ENCODE measurements at places on chromosomes 13 and 19.

GRCh38 chr13:56687131-56687530, 453.6 kb upstream of the PRR20A start:
- H3K4me1 ChIP-seq: no peaks in the 10 kb centered on the region
- no peaks in the 10 kb centered on the region for H3K36me3 ChIP-seq
- no peak overlapping the region for H3K4me3 ChIP-seq
- H3K27me3 ChIP-seq: no peaks in the 10 kb centered on the region
- no peak for DNase-seq

- H3K4me1 ChIP-seq: no peaks in the 10 kb centered on the region
- no peaks in the 10 kb centered on the region for H3K36me3 ChIP-seq
- no peak for DNase-seq
- no peaks in the 10 kb centered on the region for H3K27me3 ChIP-seq
- no peak overlapping the region for H3K27ac ChIP-seq
- H3K4me3 ChIP-seq: no peak overlapping the region
Measured at GRCh38 chr13:30681843-30682242, 53.5 kb upstream of the ALOX5AP start.

- H3K4me3 ChIP-seq: no peak overlapping the region
- no peaks in the 10 kb centered on the region for H3K36me3 ChIP-seq
- H3K27me3 ChIP-seq: no peaks in the 10 kb centered on the region
- no peaks in the 10 kb centered on the region for H3K4me1 ChIP-seq
- no peak overlapping the region for H3K27ac ChIP-seq
Measured at GRCh38 chr13:74931698-74932433, 550.1 kb downstream of the TBC1D4 start.

DNA sequence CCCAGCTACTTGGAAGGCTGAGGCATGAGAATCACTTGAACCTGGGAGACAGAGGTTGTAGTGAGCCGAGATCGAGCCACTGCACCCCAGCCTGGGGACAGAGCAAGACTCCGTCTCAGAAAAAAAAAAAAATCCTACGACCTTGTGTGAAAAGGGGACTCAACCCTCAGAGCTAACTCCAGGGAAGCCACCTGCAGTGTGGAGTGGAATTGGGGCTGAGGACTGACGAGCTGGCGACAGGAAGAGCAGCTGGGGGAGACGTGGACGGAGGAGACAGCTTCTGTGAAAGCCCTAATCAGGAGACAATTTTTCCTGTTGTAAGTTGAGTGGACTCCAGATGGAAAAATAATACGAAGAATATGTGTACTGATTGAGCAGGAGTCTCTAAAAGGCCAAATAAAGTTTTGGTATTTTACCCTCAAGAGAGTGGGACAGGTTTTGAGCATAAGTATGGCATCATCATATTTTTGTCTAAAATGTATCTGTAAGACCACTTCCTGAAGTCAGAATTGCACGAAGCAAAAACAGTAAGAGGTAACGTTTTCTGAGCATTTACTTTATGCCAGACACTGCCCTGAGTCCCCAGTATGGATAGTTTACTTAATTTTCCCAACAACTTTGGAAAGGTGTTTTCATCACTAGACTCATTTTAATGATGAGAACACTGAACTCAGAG, 12.0 kb upstream of the LAIR1 start:
- no peak overlapping the region for H3K27ac ChIP-seq
- H3K36me3 ChIP-seq: no peaks in the 10 kb centered on the region
- H3K4me1 ChIP-seq: no peaks in the 10 kb centered on the region

GRCh38 chr19:3142292-3142670, 6.4 kb downstream of the GNA15 start:
- no peak for DNase-seq
- H3K36me3 ChIP-seq: no peaks in the 10 kb centered on the region
- H3K27me3 ChIP-seq: no peaks in the 10 kb centered on the region
- H3K4me1 ChIP-seq: no peaks in the 10 kb centered on the region
- no peak overlapping the region for H3K4me3 ChIP-seq

DNA sequence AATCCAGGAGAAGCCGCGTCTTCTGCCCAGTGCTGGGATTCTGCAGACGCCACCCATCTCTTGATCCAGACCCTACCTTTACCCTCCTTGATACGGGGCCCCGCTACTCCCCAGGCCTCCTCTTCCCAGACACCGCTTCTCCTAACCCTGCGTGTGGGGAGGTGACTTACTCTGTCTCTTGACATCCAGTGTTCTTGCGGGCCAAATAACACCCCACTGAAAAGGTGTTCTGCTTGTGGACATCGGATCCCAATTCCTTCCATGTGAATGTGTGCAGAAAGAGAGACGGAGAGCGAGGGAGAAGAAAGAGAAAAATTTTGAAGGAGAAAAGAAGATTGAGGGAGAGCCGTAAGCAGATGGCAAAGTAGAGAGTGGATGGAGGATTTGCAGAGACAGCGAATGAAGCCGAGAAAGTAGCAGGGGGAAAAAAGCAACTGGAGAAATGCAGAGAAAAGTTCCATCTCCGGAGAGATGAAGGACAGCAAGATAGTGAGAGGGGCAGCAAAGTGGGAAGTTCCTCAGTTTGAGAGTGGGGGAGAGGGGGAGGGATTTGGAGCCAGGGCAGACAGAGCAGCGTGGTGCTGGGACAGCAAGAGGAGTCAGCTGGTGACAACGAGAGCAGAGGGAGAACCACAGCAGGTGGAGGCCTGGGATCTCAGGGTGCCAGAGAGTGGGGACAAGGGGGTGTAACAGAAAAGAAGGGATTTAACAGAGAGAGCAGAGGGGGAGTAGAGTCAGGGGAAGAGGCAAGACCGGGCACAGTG, 814 bp downstream of the ZNF480 start:
- DNase-seq: no peak
- no peaks in the 10 kb centered on the region for H3K4me1 ChIP-seq

- no peaks in the 10 kb centered on the region for H3K27me3 ChIP-seq
- peaks cover 6% of the 10 kb centered on the region for H3K36me3 ChIP-seq
Measured at GRCh38 chr13:43537124-43537523, 249.6 kb downstream of the ENOX1 start.

DNA sequence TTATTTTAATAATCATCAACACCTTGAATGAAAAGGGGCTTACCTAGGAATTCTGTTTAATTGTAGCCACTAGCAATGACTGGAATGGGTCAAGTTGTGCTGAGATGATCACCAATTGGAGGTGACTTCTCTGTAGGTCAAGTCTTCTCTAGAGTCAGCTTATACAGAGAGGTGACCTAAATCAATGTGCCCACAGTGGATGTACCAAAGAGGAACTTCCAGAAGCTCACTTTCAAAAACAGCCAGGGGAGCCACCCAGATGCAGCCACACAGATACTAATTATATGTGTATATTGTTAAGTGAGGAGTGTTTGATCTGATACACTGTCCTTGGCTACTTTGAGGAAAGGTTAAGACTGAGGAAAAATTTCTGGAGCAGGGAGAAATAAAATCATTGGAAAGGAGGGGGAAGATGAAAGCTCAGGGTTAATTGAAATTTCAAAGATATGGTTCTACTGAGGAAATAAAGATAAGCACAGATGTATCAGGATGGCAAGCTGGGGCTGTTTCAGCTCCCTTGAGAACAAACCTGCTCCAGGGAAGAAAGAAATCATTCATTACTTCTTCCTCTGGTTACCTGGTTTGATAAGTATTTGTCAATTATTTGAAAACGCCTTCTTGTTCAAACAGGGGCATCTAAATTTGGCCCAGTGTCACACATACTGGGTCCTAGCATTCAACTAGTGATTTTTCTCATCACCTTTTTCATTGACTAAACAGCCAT, 5.1 kb downstream of the GPR183 start:
- no peaks in the 10 kb centered on the region for H3K36me3 ChIP-seq
- H3K4me3 ChIP-seq: no peak overlapping the region
- no peaks in the 10 kb centered on the region for H3K27me3 ChIP-seq
- no peak for DNase-seq
- H3K4me1 ChIP-seq: no peaks in the 10 kb centered on the region

GRCh38 chr19:28737021-28737895, 475.7 kb downstream of the UQCRFS1 start:
- H3K36me3 ChIP-seq: no peaks in the 10 kb centered on the region
- no peak overlapping the region for H3K4me3 ChIP-seq
- no peak for DNase-seq
- H3K27me3 ChIP-seq: no peaks in the 10 kb centered on the region

GRCh38 chr13:94280349-94280748, 199.1 kb downstream of the DCT start:
- no peaks in the 10 kb centered on the region for H3K27me3 ChIP-seq
- H3K36me3 ChIP-seq: no peaks in the 10 kb centered on the region
- H3K4me1 ChIP-seq: no peaks in the 10 kb centered on the region

- H3K27me3 ChIP-seq: no peaks in the 10 kb centered on the region
- peaks cover 6% of the 10 kb centered on the region for H3K4me1 ChIP-seq
- DNase-seq: peak; percentile 62
- H3K4me3 ChIP-seq: no peak overlapping the region
Measured at GRCh38 chr13:51311957-51312520, 27.5 kb upstream of the SERPINE3 start.

DNA sequence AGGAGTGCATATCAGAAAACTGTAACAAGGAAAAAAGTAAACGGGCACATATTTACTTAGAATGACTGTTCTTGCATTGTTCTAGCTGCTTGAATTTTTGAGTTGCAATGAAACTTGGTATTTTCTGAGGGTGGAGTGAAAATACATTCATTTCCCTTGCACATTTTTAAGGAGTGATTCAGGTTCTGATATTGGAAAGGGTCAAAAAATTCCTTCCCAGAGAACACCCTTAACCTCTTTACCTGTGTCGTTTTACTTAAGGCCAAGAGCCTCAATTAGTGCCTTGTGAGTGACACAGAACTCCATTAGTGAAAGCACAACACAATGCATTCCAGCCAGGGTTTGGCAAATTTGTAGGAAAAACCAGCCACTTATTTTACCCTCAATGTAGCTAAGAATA, 2.3 kb downstream of the ITGBL1 start:
- H3K27me3 ChIP-seq: no peaks in the 10 kb centered on the region
- DNase-seq: no peak
- H3K36me3 ChIP-seq: no peaks in the 10 kb centered on the region
- H3K4me3 ChIP-seq: no peak overlapping the region
- H3K4me1 ChIP-seq: peaks cover 2% of the 10 kb centered on the region
- no peak overlapping the region for H3K27ac ChIP-seq

DNA sequence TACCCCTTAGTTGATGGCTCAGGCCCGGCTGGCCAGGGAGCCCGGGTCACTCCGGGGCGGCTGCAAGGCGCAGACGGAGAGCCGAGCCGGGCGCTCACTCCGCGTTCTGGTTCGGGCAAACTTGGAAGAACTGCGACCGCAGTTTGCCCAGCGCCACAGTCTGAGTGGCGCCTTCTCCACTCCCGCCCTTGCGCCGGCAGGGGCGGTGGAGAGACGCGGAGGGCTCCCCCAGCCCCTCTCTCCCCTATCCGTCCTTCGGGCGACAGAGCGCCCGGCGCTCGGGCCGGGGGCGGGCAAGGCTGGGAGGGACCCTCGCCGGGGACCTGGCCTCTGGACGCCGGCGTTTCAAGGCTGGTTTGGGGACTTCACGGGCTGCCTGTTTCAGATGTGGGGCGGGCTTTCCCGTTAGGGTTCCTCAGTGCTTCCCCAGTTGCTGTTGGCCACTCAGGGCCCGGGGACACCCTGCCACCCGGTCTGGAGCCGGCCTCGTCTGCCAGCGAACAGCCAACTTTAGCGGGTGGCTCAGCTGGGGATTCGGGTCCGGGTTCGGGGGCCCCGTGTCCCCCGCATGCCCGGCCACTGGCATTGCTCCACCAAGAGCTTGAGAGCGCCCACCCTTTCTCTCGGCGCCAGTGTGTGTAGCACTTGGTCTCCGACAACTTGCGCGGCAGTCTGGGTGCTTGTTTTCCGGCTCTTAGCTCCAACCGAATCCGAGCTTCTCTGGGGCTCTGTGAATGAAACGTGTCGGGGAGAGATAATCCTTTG, 1.5 kb downstream of the GPC6 start:
- H3K4me1 ChIP-seq: no peaks in the 10 kb centered on the region
- no peak overlapping the region for H3K27ac ChIP-seq
- peaks cover 6% of the 10 kb centered on the region for H3K36me3 ChIP-seq
- DNase-seq: peak; percentile 78
- no peaks in the 10 kb centered on the region for H3K27me3 ChIP-seq

GRCh38 chr19:12774588-12775555, at the start of gene HOOK2:
HOOK2 (minus strand) TSS chr19:12775552; CDS start chr19:12775449, 103 bp downstream.
- H3K36me3 ChIP-seq: peaks cover 23% of the 10 kb centered on the region
- H3K27ac ChIP-seq: no peak within 1 kb of the TSS
- no peaks in the 10 kb centered on the region for H3K4me1 ChIP-seq
- peak; percentile 98 for DNase-seq

- H3K4me1 ChIP-seq: peaks cover 7% of the 10 kb centered on the region
- no peaks in the 10 kb centered on the region for H3K27me3 ChIP-seq
- H3K4me3 ChIP-seq: no peak overlapping the region
- H3K36me3 ChIP-seq: no peaks in the 10 kb centered on the region
- H3K27ac ChIP-seq: no peak overlapping the region
Measured at GRCh38 chr13:51058461-51059167, 52.5 kb downstream of the C13orf42 start.

- DNase-seq: no peak
- H3K4me3 ChIP-seq: no peak overlapping the region
- peaks cover 68% of the 10 kb centered on the region for H3K36me3 ChIP-seq
- H3K27ac ChIP-seq: no peak overlapping the region
- H3K4me1 ChIP-seq: peaks cover 2% of the 10 kb centered on the region
Measured at GRCh38 chr13:28470296-28470695, 24.6 kb downstream of the FLT1 start.

- H3K27ac ChIP-seq: no peak overlapping the region
- no peak for DNase-seq
- no peaks in the 10 kb centered on the region for H3K4me1 ChIP-seq
- H3K36me3 ChIP-seq: no peaks in the 10 kb centered on the region
- no peak overlapping the region for H3K4me3 ChIP-seq
Measured at GRCh38 chr19:3316659-3317207, 49.6 kb upstream of the NFIC start.

DNA sequence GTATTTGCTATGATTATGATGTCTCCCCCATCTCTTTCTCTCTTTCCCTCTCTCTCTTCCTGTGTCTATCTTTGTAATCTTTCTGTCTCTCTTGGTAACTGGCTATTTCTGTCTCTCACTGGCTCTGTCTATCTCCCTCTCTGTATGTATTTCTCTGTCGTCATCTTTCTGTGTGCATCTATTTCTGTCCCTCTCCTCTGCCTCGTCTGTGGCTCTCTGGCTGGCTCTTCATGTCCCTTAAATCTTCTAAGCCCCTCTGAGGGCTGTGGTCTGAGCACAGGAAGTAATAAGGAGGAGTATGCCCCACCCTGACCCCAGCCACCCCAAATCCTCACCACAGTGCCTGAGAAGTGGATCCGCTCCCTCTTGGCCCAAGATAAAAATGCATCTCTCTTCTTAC, 104.4 kb downstream of the DNAJC15 start:
- H3K4me3 ChIP-seq: no peak overlapping the region
- no peaks in the 10 kb centered on the region for H3K36me3 ChIP-seq
- no peak overlapping the region for H3K27ac ChIP-seq
- H3K27me3 ChIP-seq: no peaks in the 10 kb centered on the region
- peaks cover 14% of the 10 kb centered on the region for H3K4me1 ChIP-seq

Data from H9 (cell line).